ENCODE measurements at places on chromosomes 11 and 22. TPM values are rescaled to one million over a fixed set of nuclear protein-coding genes. Genes with fewer than 3 reads are reported as not detected.

TSPO gene
- 28.9 TPM for total RNA-seq

SLC43A3 gene
- 1.9 TPM for total RNA-seq

CDC42BPG gene
- 10.1 TPM for total RNA-seq

TRIM6 gene
- 5.5 TPM for total RNA-seq

MYEOV gene
- total RNA-seq, result 0.51 TPM

MAPK1 gene
- total RNA-seq, result 32.7 TPM

CNGA4 gene
- 0.32 TPM for total RNA-seq

TUBA8 gene
- total RNA-seq, result 1.1 TPM

PICALM gene
- 110 TPM for total RNA-seq

TAGLN gene
- total RNA-seq, result 1,828 TPM

FOLR3 gene
- not detected for total RNA-seq

GRCh38 chr11:115672999-115673411 lies 168.8 kb upstream of the CADM1 start:
- H3K27me3 ChIP-seq, result no peaks in the 10 kb centered on the region
- peaks cover 9% of the 10 kb centered on the region for H3K4me1 ChIP-seq
- no peak overlapping the region for H3K27ac ChIP-seq
- H3K4me3 ChIP-seq, result no peak overlapping the region
- no peaks in the 10 kb centered on the region for H3K36me3 ChIP-seq

- H3K27me3 ChIP-seq, result no peaks in the 10 kb centered on the region
- no peaks in the 10 kb centered on the region for H3K36me3 ChIP-seq
- H3K4me3 ChIP-seq, result no peak overlapping the region
These were observed 10.3 kb downstream of the PIK3C2A start for GRCh38 chr11:17197431-17197898.

DNA sequence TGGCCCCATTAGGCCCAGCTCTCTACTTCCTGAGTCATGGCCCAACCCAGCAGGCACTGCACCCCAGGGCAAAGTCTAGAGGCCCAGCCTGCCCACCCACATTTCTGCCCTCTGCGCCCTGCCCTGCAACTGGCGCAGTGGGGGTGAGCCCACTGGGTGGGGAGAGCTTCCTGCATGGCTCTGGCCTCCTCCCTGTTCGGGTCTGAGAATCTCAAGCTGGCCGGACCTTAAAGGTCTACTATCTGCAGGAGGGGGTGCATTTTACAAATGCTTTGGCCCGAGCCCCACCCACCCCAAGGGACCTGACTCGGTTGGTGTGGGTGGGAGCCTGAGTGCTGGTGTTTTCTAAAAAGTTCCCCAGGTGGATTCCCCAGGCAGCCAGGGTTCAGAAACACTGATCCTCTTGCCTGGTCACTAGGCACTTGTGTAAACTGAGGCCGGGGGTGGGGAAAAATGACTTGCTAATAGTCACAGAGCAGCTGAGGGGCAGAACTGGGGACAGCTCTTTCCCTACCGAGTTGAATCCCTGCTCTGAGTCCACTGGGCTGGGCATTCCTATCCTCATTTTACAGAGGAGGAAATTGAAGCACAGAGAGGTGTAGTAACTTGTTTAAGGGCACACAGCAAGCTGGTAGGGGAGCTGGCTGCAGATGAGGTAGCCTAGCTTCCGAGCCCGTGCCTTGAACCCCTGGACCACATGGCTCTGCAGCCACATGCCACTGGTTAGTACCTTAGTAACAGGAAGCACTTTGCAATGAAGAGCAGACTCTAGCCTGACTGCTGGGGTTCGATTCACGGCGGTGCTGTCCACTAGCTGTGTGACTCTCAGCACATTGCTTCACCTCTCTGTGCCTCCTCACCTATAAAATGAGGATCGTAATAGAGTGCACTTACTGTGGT lies 36.3 kb downstream of the CD82 start:
- no peak overlapping the region for H3K27ac ChIP-seq
- H3K27me3 ChIP-seq, result no peaks in the 10 kb centered on the region
- no peak for DNase-seq
- no peaks in the 10 kb centered on the region for H3K4me1 ChIP-seq
- no peak overlapping the region for H3K4me3 ChIP-seq

- H3K4me1 ChIP-seq, result no peaks in the 10 kb centered on the region
- no peak overlapping the region for H3K27ac ChIP-seq
- no peaks in the 10 kb centered on the region for H3K27me3 ChIP-seq
- no peak for DNase-seq
- peaks cover 23% of the 10 kb centered on the region for H3K36me3 ChIP-seq
These were observed 6.6 kb upstream of the RASGRP2 start for GRCh38 chr11:64750361-64751054.

GRCh38 chr11:3929649-3930048 lies 74.2 kb downstream of the STIM1 start:
- H3K4me1 ChIP-seq, result peaks cover 38% of the 10 kb centered on the region
- no peak overlapping the region for H3K4me3 ChIP-seq
- peak overlapping the region; percentile 91 for H3K27ac ChIP-seq
- no peaks in the 10 kb centered on the region for H3K36me3 ChIP-seq

GRCh38 chr22:24805790-24806662 lies at the start of gene SGSM1:
SGSM1 (plus strand) TSS chr22:24806211; CDS start chr22:24806326, 115 bp downstream.
- peak; percentile 68 for DNase-seq
- no peaks in the 10 kb centered on the region for H3K36me3 ChIP-seq
- H3K27ac ChIP-seq, result no peak within 1 kb of the TSS
- no peaks in the 10 kb centered on the region for H3K4me1 ChIP-seq
- peaks cover 11% of the 10 kb centered on the region for H3K27me3 ChIP-seq

DNA sequence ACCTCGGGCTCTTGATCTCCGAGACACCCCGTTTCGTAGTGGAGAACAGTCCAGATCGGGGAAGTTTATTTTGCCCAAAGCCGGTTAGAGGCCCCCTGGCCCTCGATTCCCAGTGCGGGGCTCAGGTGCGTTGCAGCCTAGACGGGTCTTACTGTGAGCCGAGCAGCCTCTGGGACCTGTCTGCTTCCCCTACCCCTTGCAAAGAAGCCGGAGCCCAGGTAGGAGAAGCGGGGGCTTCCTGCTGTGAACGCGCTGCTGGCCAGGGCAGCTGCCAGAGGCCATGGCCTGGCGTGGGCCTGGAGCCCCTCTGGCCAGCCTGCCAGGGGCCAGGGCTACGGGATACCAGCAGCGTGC lies 621 bp downstream of the TSPO start:
- no peaks in the 10 kb centered on the region for H3K4me1 ChIP-seq
- no peak for DNase-seq
- H3K27me3 ChIP-seq, result peaks cover 11% of the 10 kb centered on the region
- H3K36me3 ChIP-seq, result no peaks in the 10 kb centered on the region

- H3K27ac ChIP-seq, result no peak overlapping the region
- H3K4me3 ChIP-seq, result no peak overlapping the region
These were observed 10.6 kb downstream of the JHY start for GRCh38 chr11:122893131-122893530.

DNA sequence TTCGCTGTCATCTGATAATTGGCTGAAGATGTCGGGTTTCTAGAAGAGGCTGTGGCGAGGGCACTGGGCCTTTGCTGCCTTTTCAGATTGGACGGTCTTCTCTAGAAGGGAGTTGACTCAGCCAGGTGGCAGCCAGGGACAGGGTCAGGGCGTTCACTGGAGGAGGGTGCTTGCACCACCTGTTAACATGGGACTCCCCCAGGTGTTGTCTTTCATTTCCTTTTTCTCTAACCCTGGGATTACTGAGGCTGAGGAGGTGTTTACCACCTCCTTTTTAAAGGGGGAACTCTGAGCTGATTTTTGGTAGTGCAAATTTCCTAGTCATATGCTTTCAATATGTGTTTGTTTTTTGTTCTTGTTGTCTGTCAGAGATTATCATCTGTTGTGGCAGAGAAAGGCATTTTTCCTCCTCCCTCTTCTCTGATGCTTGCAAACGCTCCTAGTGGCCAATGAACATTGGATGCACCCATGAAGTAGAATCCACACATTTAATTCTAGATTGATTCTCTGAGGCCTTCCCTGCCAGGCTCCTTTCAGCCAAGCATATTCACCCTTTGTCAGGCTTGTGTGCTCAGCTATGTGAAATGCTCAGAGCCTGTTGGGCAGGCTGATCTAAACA lies 54.1 kb downstream of the LDLRAD3 start:
- no peaks in the 10 kb centered on the region for H3K27me3 ChIP-seq
- H3K4me1 ChIP-seq, result no peaks in the 10 kb centered on the region
- DNase-seq, result no peak
- H3K27ac ChIP-seq, result no peak overlapping the region

DNA sequence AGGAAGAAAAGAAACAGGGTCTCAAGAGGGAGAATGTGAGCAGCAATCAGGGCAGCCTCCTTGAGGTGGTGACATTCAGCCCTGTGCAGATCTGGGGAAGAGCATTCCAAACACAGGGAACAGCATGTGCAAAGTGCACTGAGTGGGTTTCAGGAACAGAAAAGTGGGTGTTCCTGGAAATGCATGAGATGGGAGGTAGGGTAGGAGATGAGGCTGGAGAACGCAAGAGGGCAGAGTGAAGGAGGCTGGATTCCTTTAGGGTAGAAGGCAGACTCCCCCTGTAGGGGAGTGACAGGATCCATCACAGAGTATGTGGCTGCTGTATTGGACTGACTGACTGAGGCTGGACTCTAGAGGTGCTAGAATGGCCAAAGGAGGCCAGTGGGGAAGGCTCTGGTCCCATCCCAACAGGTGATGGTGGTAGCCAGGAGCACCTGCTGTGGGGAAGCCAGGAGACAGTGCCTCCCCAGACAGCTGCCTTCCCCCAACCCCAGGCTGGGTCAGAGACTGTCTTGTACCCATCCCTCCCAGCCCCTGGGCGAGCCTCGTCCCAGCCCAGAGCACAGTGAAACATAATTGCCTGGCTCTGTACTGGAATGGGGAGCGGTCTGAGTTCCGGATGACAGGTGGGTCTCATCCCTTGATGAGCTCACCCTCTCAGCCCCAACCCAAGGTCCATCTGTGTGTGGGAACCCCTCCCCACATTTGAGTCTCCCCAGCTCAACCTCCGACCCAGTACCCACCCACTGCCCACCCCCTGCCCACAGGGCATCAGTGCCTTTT lies 419.4 kb downstream of the MN1 start:
- no peak overlapping the region for H3K27ac ChIP-seq
- H3K4me1 ChIP-seq, result peaks cover 4% of the 10 kb centered on the region
- H3K27me3 ChIP-seq, result no peaks in the 10 kb centered on the region
- H3K4me3 ChIP-seq, result no peak overlapping the region

GRCh38 chr11:73461335-73461840 lies 85.2 kb downstream of the RELT start:
- no peaks in the 10 kb centered on the region for H3K27me3 ChIP-seq
- no peak overlapping the region for H3K27ac ChIP-seq
- no peak overlapping the region for H3K4me3 ChIP-seq
- DNase-seq, result no peak
- H3K4me1 ChIP-seq, result peaks cover 21% of the 10 kb centered on the region
- no peaks in the 10 kb centered on the region for H3K36me3 ChIP-seq

- H3K27me3 ChIP-seq, result no peaks in the 10 kb centered on the region
- no peak overlapping the region for H3K27ac ChIP-seq
- H3K4me3 ChIP-seq, result no peak overlapping the region
- H3K4me1 ChIP-seq, result peaks cover 18% of the 10 kb centered on the region
- no peaks in the 10 kb centered on the region for H3K36me3 ChIP-seq
- DNase-seq, result no peak
These were observed 10.2 kb downstream of the PACS1 start for GRCh38 chr11:66080055-66080817.

DNA sequence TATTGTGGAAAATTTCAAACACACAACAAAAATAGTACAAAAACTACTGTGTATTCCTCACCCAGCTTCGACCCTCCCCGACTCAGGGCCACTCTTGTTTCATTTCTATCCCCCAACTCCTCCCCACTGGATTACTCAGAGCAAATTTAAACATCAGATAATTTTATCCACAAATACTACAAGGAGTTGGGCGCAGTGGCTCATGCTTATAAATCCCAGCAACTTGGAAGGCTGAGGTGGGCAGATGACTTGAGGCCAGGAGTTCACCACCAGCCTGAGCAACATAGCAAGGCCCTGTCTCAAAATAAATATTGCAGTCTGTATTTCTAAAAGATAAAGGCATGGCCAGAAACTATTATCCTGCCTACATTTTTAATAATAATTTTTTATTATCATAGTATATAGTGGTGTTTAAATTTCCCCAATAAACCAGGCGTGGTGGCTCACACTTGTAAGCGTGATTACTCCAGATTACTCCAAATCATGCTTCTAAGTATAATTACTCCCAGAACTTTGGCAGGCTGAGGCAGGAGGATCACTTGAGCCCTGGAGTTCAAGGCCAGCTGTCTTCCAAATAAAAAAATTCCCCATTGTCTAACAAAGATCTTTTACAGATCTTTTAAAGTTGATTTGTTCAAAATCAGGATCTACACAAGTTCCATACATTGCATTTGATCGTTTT lies 39.8 kb downstream of the LRRC32 start:
- no peaks in the 10 kb centered on the region for H3K36me3 ChIP-seq
- no peak overlapping the region for H3K27ac ChIP-seq
- no peaks in the 10 kb centered on the region for H3K4me1 ChIP-seq
- no peak overlapping the region for H3K4me3 ChIP-seq
- no peaks in the 10 kb centered on the region for H3K27me3 ChIP-seq

DNA sequence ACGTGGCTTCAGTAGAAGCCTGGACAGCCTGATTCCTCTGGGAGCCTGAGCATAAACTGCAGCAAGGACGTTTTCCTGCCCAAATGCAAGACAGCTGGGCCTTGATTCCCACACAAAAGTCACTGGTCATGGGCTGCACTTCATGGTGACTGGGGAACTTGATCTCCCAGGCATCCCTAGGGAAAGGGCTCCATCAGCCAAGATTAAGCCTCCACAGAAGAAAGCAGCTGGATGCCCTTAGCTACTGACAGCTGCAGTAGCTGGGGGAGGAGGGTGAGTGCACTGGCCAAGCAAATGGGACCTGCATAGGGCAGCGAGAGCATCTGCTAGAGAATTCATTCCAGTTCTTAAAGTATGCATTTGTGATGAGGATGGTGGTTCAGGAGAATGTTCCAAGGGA lies 267.4 kb upstream of the ISX start:
- H3K4me3 ChIP-seq, result no peak overlapping the region
- no peaks in the 10 kb centered on the region for H3K36me3 ChIP-seq
- no peak for DNase-seq
- H3K27ac ChIP-seq, result no peak overlapping the region
- H3K4me1 ChIP-seq, result no peaks in the 10 kb centered on the region

DNA sequence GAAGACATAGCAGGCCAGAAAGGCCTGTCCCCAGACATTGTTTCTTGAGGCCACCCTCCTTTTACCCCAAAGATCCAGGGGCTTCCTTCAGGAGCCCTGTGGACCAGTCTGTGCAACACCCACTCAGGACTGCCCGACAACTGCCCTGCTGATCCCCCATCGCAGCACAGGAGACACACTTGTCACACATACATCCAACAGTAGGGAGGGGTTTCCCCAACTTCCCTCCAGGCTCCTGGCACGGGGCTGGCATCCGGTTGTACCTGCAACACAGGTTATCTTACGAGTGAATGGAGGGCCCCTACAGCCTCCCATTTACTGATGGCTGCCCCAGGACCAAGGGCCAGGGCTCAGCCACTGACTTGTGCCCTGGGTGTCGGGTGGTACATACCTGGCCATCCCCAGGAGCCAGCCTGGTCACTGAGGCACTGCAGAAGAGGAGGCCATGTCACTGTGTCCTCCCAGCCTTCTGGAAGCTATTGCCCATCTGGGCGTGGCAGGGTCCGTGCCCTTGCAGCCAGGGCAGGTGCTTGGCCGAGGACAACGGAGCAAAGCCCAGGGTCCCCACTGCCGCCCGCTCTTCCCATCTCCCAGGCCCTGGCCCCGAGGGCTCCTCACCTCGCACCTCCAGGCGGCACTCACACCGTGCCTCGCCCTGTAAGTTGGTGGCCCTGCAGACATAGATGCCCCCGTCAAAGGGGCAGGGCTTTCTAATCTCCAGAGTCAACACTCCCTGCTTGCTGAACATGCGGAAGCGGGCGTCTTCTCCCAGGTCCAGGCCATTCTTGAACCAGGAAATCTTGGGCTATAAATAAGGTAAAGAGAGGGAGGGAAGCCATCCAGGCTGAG lies 20.8 kb downstream of the MYBPC3 start:
- H3K4me3 ChIP-seq, result no peak overlapping the region
- no peaks in the 10 kb centered on the region for H3K4me1 ChIP-seq
- peaks cover 70% of the 10 kb centered on the region for H3K36me3 ChIP-seq
- DNase-seq, result no peak
- H3K27ac ChIP-seq, result peak overlapping the region; percentile 85

GRCh38 chr11:87281496-87281895 lies 243.8 kb downstream of the TMEM135 start:
- no peaks in the 10 kb centered on the region for H3K36me3 ChIP-seq
